ENCODE measurements at places on chromosomes 3 and 15.
A peak's percentile ranks its signal among the peaks of the same experiment; 100 is the strongest.

DNA sequence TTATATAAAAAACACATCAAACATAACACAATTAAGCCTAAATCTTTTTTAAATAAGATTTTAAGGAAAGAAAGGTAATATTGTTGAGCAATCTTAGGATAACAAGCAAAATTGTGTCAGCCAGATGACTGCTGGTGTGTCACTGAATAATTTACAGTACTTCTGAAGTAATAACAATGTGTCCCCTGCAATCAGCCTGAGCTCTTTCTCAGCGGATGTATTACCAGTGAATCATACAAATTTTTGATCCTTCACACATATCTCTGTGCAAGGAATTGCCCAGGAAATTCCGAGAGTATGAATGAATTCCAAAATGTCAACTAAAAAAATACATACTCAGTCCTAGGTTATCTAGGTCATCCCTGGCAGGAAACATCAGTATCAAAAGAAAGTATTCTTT lies 76.6 kb upstream of the PTX3 start:
- no peak for DNase-seq

DNA sequence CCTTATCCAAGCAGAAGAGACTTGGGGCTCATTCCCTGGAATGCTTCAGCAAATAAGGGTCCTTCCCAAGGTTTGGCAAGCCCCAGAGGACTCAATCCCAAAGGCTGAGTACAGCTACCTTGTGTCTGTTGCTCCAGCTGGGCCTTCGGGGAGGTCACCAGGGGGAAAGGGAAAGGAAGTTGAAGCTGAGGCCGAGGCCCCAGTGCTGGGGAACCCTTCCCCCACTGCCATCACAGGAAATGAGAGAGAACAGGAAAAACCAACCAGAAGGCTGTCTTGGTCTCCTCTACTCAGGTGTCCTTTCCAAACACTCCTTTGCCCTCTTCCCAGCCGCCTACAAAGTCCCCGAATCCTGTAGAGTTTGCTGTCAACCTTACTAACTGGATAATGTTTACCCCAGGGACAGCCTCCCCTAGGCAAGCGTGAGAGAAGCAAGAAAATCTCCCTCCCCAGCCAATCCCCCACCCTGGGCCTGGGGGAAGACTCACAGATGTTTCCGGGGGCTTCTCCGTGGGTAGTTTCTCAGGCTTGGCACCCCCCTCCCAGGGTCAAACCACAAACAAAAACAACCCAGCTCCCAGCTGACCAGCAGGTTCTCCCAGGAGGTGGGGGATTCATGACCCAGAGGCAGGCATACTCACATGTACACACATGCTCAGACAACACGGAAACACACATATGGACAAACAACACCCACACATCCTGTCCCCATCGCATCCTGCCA lies 5.5 kb downstream of the CSRNP1 start:
- peak; percentile 59 for DNase-seq

DNA sequence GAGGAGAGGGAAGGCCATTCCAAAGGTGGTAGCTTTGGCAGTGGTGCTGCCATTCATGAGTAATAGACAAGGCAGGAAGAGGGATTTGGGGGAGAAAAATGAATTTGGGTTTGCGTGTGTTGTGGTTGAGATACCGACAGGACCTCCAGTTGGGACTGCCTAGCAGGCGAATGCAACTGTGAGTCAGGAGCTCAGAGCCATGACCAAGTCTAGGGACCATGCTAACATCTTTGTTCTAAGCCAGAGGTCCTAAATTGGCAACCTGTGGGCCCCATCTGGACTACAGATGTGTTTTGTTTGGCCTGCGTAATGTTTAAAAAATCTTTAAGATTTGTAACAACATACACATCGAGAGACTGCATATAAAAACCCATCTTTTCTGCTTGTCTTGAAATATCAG lies 61.6 kb downstream of the SAMMSON start:
- DNase-seq, result no peak

DNA sequence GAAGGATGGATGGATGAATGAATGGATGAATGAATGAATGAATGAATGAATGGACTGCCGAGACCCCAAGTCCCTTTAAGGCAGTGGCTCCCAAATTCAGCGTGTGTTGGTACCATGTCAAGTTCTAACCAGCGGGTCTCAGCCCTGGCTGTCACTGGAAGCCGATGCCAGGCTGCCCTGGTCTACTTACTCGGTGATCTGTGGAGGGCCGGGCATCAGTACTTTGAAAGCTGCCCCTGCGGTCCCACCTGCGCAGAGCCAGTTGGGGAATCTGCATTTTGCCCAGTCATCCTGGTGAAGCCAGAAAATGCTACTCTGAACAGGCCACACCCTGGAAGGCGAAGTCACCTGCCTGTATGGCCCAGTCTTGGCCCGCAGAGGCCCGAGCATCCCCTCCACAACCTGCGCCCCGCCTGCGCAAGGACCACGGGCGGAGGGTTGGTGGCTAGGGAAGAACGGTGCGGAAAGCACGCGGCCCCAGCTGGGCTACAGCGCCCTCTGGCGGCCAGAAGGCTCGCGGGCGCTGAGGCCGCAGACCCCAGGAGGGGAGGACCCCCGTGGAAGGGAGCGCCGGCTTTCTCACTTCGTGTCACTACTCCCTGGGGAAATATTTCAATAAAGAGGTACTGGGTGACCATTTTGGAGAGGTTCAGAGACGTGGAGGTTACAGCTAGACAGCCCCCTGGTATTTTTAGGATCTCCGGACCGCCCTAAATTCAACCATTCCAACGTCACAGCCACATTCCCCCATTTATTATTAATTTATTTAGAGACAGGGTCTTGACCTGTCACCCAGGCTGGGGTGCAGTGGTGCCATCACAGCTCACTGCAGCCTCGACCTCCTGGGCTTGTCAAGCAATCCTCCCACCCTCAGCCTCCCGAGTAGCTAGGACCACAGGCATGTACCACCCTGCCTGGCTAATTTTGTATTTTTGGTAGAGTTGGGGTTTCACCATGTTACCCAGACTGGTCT lies 34.9 kb downstream of the PRKCD start:
- peak; percentile 65 for DNase-seq

DNA sequence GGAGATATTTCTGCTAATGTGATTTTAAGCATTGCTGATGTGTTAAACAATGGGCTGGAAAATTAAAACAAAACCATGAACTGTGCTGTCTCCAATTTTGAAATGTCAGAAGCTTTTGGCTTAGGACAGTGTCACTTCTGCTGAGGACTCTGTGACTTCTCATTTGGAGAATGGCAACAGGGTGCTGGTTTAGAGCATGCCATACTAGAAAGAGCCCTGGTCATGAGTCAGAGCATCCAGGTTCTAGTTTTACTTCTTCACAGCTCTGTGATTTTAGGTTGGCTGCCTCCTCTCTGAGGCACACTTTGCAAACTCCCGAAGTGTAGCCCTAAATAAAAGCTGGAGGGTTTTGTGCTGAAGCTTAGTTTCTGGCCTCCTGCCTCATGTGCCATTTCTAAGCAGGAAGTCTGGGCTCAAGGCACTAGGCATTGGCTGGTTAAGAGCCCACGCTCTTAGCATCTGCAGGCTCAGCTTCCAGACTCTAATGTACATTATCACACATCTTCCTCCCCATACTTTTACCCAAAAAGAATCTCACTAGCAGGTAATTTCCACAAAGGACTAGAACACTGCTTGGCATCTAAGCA lies 193.8 kb downstream of the CNTN3 start:
- DNase-seq, result no peak

DNA sequence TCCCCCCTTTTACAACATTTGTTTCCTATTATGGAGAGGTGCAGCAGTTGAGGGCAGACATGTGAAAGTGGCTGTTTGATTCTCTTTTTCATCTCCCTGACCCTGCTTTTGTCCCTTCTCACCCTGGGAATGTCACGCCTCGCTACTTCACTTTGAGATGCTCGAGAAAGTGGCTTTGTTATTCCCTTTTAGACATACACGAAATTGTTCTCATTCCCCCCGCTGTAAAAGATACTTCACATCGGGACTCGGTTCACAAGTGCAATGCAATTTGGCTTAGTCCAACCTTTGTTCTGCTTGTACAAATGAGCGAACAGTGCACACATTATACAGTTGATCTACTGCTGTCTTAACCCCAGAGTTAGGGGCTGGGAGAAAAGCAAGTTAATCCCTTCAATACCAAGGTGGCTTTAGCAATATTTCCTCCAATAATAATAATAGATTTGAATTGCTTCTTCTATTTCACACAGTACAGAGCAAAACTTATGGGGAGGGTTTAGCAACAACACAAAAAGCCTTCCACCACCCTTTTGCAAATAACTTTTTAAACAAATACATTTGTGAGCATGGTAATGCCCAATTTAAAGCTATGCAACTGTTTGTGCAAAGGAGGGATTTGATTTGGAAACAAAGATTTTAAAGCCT lies 5.7 kb upstream of the FOXB1 start:
- DNase-seq, result no peak

DNA sequence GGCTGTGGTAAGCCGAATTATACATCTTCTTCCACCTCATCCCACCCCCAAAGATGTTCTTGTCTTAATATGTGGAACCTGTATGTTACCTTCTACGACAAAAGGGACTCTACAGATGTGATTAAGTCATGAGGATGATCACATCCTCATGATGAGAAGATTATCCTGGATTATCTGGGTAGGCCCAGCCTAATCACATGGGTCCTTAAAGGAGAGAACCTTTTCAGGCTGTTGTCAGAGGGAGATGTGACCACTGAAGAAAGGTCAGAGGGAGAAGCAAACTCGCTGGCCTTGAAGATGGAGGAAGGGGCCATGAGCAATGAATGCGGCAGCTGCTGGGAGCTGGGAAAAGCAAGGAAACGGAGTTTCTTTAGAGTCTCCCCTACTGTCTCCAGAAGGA lies 12.9 kb upstream of the SCG3 start:
- DNase-seq, result no peak

GRCh38 chr3:101131767-101132166 lies 138.5 kb upstream of the ABI3BP start:
- DNase-seq, result no peak

- no peak for DNase-seq
These were observed 43.7 kb downstream of the EFCAB12 start for GRCh38 chr3:129384594-129385323.

DNA sequence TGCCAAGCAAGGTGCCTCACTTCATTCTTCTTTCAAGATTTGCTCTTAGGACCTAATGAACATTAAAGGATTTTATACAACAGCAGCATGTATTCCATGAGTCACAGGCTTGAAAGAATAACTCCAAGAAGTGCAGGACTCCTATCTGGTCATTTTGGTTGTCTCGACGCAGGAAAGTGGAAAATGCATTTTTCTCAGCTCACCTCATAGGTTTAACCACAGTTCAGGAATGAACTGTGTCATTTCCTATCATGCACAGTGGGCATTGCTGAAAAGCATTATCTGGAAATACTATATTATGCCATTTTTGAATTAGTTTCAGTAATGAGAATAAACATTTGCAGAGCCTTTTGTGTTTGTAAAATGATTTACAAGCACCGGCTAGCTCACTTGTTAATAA lies 98.7 kb upstream of the BFSP2 start:
- DNase-seq, result no peak

GRCh38 chr15:80500021-80500420 lies 95.8 kb downstream of the ARNT2 start:
- DNase-seq, result no peak

DNA sequence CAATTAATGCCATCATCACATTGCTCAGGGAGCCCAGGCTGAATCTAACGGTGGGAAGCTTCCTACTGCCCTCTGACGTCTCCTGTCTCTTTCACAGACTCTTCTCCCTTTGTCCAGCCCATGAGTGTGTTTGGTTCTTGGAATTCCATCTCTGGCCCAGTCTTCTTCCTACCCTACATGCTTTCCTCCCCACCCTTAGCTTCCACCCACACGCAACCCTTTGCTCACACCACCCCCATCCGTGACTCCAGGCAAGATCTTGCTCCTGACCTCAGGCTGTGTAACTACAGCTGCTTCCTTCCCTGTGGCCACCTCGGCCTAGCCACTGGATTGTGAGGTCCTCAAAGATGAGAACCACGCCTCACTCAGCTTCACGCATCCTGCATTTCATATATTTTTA lies 72.3 kb upstream of the THBS1 start:
- DNase-seq, result no peak

DNA sequence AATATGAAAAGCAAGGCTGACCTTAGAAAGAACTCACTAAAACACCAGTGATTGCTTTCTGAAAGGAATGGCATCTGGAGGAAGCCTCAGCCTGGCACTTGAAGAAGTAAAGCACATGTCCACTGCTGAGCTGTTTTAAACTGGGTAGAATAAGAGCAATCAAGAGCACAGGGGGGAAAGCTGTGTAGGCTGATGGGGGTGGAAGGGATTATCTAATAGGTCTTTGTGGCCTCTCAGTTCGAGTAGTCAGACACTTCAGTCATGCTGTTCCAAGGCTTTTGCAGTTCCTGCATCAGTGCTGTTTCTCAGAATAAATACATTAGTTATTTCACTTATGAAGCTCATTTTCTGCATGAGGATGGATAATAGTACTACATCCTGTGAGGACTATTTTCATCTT lies 22.6 kb downstream of the CCDC191 start:
- DNase-seq, result no peak

DNA sequence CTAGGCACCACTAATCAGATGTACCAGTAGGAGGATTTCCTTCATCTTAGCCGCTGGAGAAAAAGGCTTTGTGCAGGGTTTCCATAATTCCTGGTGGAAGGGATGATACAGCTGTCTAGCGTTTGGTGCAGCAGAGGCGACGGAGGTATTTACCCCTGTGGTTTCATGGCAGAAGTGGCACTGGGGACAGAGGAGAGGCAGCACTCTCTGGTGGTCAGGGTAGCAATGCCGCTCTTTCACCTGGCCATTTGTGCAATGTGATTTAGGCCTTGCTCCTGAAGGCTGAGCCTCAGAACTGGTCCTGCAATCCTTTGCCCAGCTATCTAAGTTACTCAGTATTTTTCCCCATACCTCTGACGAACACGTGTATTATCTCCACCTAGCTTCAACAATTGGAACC lies 47.1 kb upstream of the BNIP2 start:
- DNase-seq, result no peak

DNA sequence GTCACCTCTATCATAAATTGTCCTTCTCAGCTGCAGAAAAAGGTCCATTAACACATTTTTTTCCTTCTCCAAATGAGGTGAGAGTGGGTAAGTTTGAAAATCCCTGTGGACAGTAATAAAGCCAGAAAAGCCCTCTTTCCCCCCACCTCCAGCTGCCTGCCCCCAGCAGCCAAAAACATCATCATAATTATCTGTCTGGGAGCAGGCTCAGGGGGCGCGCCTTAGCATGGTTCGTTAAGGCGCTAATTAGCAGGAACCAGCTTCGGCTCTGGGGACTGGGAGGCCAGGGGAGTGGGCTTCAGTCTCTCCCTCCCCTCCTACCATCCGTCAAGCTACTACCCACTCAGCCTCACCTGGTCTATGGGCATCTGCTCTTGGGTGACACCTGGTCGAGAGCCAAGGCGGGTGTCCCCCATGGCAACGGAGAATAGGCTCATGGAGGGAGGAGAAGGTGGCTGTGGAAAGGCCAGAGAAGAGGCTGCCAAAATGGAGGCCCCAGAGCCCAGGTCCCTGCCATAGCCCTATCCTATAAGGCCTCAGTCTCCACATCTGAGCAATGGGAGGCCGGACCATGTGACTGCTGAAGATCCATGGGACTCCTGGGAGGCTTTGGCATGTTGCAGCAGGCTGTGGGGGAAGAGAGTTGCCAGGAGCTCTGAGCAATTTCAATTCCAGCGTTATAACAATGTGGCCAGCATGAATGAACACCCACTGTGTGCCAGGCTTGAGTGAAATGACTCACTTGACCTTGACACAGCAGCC lies 140.1 kb upstream of the LINGO1 start:
- no peak for DNase-seq

- no peak for DNase-seq
These were observed 1.2 kb downstream of the ANXA2 start for GRCh38 chr15:60396560-60396957.

GRCh38 chr3:119351581-119351980 lies 57.4 kb downstream of the ARHGAP31 start:
- DNase-seq, result no peak

- no peak for DNase-seq
These were observed 179.9 kb downstream of the FAM43A start for GRCh38 chr3:194865615-194866014.
